ENCODE measurements at places on chromosomes 1 and 21. TPM values are rescaled to one million over a fixed set of nuclear protein-coding genes. Genes with fewer than 3 reads are reported as not detected.

The TTLL7 gene
- 34.2 TPM for total RNA-seq

- no peak for DNase-seq
These were observed 24.0 kb downstream of the ADORA1 start for GRCh38 chr1:203151362-203152157.

- no peak for DNase-seq
These were observed 216.2 kb upstream of the RUNX1 start for GRCh38 chr21:35265170-35265877.

GRCh38 chr1:3049905-3050304, 19.1 kb upstream of the PRDM16 start:
- no peak for DNase-seq

DNA sequence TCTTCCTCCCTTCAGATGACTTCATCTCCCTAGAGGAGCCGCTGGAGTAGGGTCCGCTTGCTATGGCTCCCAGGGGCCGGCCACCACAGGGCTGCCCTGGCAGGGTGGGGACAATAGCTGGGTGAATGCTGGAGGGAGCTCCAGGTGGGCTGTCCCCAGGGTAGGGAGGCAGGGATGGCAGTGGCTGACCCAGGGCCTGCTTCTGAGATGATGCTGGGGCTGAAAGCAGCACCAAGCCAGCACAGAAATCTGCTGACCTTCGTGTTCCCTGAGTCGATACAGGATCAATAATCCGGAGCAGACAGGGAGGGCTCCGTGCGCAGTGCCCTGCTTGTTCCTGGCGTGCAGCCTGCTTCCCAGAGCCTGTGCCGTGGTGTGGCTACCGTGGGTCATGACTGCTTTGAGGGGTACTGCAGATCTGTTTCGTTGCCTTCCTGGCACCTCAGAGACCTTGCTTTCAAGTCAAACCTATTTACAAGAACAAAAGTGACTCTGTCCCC, 34.0 kb downstream of the TFF3 start:
- no peak for DNase-seq

The SIM2 gene
- 49.1 TPM for total RNA-seq

GRCh38 chr1:25577134-25577920, 33.9 kb downstream of the LDLRAP1 start:
- DNase-seq: no peak

DNA sequence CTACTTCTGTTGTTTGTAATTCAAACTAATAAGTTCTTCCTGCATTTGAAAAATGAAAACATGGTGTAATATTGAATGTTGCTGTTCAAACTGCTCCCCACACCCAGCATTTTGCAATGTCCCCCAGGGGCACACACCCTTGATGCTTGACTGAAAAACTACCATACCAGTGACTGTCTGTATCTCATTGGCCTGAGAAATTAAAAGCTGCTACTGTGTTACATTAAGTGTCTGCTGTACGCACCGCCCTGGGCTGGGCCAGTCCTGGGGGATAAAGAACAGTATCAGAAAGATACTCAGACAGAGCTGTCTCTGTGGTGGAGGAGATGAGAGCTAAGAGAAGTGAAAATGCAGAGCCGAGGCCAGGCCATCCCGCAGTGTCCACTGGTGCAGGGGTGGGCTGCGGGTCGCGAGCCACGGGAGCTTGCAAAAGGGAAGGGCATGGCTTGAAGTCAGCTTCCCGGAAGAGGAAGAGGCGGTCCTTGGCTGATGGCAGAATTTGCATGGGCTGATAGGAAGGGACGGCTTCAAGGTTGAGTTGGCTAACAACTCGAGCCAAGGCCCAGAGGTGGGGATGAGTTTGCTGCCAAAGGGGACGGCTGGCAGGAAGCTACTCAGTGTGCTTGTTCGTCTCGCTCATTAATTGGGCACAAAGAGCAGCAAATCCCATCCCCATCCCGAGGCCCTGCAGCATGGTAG, 329.8 kb upstream of the VAMP3 start:
- no peak for DNase-seq

The TNFRSF9 gene
- 1.4 TPM for total RNA-seq

- no peak for DNase-seq
These were observed 1.9 kb downstream of the TMEM53 start for GRCh38 chr1:44672254-44672955.

GRCh38 chr1:107110326-107110725, 30.5 kb upstream of the NTNG1 start:
- DNase-seq: no peak

The CCDC27 gene
- total RNA-seq: not detected

GRCh38 chr1:106619080-106619826, 437.2 kb upstream of the PRMT6 start:
- no peak for DNase-seq

- DNase-seq: peak; percentile 54
These were observed 95.4 kb upstream of the USP24 start for GRCh38 chr1:55310505-55310971.

The RXFP4 gene
- total RNA-seq: not detected

DNA sequence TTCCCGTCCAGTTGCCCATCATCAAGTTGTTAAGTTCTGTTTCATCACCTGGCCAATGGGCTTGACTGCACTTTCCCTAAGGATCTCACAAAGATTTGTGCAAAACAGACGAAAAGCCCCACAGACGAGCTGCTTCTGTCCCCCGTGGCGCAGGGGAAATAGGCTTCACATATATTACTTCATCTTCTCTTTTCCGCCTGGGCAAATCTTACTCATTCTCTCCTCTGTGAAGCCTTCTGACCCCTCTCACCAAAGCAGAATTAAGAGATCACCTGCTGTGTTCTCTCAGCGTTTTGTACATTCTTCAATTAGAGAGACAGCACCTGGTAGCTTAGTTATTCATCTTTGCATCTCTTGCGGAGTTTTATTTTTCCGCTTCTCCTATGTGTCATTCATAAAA, 129.8 kb downstream of the IGSF21 start:
- no peak for DNase-seq

- DNase-seq: no peak
These were observed 37.1 kb downstream of the ALPL start for GRCh38 chr1:21546122-21546825.

The LRRC38 gene
- not detected for total RNA-seq

DNA sequence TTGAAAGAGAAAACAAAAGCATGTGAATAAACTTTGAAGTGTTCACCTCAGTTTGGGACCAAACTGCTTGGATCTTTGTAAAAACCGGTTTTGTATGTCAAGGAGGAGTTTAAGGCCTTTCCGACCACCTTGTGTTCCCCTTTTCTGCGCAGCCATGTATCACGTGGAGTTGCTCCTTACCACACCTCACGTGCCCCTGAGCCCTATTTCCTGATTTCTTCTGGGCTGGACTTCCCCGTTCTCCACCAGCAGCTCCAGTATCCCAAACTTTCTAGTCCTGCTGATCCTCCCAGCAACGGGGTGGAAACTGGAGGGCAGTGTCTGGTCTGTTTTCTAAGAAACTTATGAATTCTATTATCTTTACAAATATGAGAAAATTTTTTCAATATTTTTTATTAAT, 1.6 kb upstream of the SH3D21 start:
- no peak for DNase-seq

The SV2A gene
- total RNA-seq: 35.4 TPM

- DNase-seq: peak; percentile 75
These were observed 163.2 kb upstream of the NBPF11 start for GRCh38 chr1:148315071-148315811.

The ARHGEF10L gene
- 3.3 TPM for total RNA-seq

DNA sequence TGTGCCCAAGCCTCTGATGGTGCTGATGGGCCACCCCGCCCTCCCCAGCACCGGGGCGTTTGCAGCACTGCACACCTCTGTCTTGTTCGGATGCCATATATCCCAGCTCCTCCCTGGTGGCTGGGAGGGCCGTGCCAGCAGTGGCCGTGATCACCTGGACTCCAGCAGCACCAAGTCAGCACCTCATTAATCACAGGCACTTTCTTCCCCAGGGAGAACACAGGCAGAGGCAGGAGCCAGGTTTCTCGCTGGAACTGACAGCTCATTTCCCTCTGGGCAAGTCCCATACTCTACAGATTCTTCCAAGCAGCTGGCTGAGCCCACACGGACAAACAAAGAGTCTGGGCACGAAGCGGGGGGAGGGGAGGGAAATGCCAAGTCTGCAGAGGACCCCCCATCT, 141.7 kb upstream of the EDN2 start:
- DNase-seq: no peak

DNA sequence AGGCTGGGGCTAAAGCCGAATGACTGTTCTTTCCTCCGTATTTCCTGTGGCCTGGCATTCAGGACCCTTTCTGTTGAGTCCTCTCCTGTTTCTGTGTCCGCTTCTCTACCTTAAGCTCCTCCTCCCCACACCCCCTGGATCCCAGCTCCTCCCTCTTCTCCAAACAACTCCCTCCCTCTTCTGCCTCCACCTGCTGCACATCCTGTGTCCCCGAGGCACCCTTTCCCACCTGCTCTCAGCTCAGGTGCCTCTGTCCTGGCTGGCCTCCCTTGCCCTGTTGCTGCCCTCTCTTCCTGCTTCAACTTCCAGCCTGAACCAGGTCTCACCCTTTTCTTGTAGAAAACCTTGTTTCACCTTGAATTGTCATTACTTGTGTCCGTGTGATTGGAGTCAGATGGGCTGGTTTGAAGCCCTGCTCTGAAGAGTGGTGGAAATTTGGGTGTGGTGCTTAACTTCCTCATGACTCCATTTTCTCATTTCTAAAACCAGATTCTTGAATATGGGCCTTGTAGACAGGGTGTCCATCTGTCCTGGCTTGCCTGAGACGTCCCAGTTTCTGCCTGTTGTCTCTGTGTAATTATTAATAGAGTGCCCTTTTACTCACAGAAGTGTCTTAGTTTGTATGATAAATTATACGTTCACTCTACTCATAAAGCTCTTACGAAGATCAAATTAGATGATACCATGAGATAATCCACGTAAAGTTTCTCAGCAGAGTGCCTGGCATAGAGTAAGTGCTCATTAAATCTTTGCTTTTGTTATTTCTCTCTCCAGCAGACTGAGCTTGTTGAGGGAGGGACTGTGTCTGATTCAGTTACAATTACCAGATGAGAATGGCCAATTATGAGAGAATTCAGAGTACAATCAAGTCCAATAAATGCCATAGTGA, 58.9 kb upstream of the TRABD2B start:
- DNase-seq: no peak

The OSBPL9 gene
- 62.4 TPM for total RNA-seq

- no peak for DNase-seq
These were observed 84.4 kb downstream of the ITPKB start for GRCh38 chr1:226654668-226655055.

- DNase-seq: no peak
These were observed 426.7 kb downstream of the RWDD3 start for GRCh38 chr1:95660736-95661135.

The CELA2A gene
- total RNA-seq: not detected

GRCh38 chr1:31345635-31346034, 27.2 kb downstream of the FABP3 start:
- no peak for DNase-seq

GRCh38 chr1:80919426-80919825, 881.3 kb upstream of the ADGRL2 start:
- no peak for DNase-seq

DNA sequence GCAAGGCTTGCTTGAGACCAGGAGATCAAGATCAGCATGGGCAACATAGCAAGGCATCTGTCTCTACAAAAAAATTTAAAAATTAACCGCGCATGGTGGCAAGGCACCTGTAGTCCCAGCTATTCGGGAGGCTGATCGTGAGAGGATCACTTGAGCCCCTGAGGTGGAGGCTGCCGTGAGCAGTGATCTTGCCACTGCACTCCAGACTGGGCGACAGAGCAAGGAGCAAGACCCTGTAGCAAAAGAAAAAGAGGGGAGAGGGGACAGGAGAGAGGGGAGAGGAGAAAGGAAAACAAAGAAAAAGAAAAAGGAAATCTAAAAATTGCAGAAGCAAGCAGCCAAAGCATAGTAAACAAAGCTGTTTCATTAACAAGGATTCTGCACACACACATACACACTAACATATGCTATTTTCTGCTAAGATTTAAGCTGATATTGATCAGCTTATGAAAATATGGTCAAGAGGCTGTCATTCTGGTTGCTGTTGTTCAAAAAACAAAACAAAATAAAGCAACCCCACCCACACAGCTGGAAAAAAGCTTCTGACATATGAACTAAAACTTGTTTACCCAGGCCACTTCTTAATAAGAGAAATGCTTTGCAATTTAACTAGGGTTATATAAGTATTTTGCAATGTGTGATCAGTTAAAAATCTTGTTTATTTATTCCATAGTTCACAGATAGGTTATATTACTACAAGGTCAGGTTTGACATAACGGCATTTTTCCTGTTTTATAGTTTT, 1.8 kb downstream of the ARNT start:
- DNase-seq: no peak

The LDLRAD1 gene
- total RNA-seq: not detected

GRCh38 chr1:117335376-117336086, 31.7 kb upstream of the MAN1A2 start:
- DNase-seq: no peak

GRCh38 chr21:42039911-42040351, 29.8 kb upstream of the ZBTB21 start:
- DNase-seq: peak; percentile 12

DNA sequence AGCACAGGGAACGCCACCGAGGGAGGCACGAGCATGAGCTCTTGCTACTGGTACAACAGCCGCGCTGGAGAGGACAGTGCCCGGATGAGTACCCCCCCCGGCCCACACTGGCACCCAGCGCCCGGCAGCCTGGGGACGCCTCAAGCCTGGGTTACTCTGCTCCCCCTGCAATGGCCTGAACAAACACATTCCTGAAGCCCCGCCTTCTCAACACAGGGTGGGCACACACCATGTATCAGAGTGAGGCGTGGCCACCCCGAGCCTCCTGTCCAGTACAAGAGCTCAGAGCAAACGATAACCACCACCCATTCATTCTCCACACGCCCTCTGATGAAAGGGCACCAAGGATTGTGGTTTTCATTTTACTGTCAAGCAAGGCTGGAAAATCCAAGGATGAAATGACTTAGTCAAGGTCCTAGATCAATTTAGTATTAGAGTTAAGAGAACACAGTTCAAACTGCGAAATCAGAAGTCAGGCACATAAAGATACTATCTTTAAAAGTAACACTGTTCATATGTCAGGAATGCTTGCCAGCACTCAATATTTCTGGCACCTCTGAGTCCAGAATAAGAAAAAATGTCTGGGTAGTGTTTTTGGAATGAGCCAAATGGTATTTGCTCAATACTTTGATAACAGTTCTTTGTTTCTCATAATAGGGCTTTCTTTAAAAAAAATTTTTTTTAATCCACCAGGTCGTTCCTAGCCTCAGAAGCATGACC, 22.0 kb downstream of the UBE2G2 start:
- DNase-seq: peak; percentile 52

GRCh38 chr1:82507011-82507410, 706.3 kb downstream of the ADGRL2 start:
- DNase-seq: no peak

The CASZ1 gene
- 1.9 TPM for total RNA-seq

GRCh38 chr1:178644308-178645120, 80.5 kb upstream of the RALGPS2 start:
- DNase-seq: no peak

Data from A673 (cell line).